ENCODE measurements at places on chromosomes 7 and 10. TPM values are rescaled to one million over a fixed set of nuclear protein-coding genes. Genes with fewer than 3 reads are reported as not detected.

DNA sequence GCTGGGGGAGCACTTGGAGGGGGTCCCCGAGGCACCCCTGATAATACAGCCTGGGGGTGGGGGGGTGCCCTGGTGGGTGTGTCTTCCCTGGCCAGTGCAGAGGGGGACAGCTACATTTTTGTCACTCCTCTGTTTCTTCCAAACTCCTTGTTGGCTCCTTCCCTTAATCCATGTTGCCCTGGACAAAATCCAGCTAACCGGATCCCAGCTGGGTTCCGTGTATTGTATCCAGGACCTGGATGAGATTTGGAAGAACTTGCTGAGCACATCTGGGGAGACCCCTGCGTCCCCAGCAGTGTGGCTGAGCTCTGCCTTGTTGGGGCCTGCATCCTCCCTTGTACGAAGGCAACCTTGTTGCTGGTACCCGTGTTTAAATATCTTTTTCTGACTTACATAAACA, 86.8 kb upstream of the BTBD16 start:
- H3K27ac ChIP-seq = no peak overlapping the region
- H3K36me3 ChIP-seq = no peaks in the 10 kb centered on the region
- no peak overlapping the region for H3K4me3 ChIP-seq

DNA sequence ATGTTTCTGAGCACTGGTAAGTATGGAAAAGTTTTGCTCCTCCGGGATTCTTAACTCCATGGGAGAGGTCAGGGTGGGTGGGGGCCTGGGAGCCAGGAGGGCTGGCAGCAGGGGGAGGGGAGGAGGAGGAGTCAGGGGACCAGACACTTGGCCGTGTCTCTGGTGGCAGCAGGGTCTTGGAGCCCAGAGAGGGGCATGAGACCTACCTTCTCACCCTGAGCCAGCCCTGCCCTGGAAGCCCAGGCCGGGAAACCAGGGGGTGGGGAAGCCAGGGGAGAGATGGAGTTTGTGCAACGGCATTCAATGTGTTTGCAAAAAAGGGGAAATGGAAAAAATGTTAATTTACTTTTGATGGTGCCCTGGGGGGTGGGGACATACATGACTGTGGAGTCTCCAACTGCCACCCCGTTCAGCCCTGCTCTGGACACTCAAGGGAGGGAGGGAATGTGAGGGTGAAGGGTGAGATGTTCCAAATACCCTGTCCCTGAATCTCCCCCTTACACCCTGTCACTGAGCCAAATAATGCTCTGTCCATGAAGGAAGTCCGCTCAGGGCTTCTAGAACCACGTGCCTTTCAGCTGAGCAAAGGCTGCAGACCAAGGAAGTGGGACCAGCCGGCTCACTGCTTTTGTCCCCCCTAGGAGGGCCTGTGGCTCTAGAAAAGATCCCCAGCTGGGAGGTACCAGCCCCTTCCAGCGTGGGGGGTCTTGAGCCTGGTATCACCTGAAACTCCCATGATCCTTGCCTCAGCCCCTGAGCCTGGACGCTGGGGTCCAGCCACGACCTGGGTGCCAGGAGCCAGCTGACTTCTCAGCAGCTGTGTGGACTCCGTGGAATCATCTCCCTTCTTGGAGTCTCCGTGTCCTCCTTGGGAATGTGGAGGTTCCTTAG, 48.3 kb downstream of the TMEM270 start:
- H3K27ac ChIP-seq = no peak overlapping the region
- H3K4me3 ChIP-seq = no peak overlapping the region
- H3K4me1 ChIP-seq = no peaks in the 10 kb centered on the region
- no peaks in the 10 kb centered on the region for H3K36me3 ChIP-seq

GRCh38 chr7:10121631-10122030, 852.0 kb upstream of the PHF14 start:
- H3K36me3 ChIP-seq = no peaks in the 10 kb centered on the region
- no peak overlapping the region for H3K27ac ChIP-seq
- no peaks in the 10 kb centered on the region for H3K27me3 ChIP-seq
- no peaks in the 10 kb centered on the region for H3K4me1 ChIP-seq

- DNase-seq = no peak
- H3K27me3 ChIP-seq = no peaks in the 10 kb centered on the region
- no peak overlapping the region for H3K27ac ChIP-seq
- H3K4me3 ChIP-seq = no peak overlapping the region
Measured at GRCh38 chr10:22226599-22226998, 8.8 kb upstream of the EBLN1 start.

Gene MRLN
- total RNA-seq = not detected

Data from activated CD4-positive, alpha-beta T cell treated with anti-CD3 and anti-CD28 coated beads for 36 hours (primary cell).